Body of pancreas (tissue), 4 donors: ENCODE measurements at places on chromosomes 7 and 10. TPM values are rescaled to one million over a fixed set of nuclear protein-coding genes. Genes with fewer than 3 reads are reported as not detected.

- H3K27me3 ChIP-seq: no peaks in the 10 kb centered on the region
- H3K27ac ChIP-seq: no peak overlapping the region
- DNase-seq: no peak
- H3K4me3 ChIP-seq: no peak overlapping the region
Measured at GRCh38 chr7:2985866-2986265, 57.8 kb downstream of the CARD11 start.

- H3K36me3 ChIP-seq: no peaks in the 10 kb centered on the region
- no peak for DNase-seq
- H3K27ac ChIP-seq: no peak overlapping the region
- no peak overlapping the region for H3K4me3 ChIP-seq
- H3K4me1 ChIP-seq: no peaks in the 10 kb centered on the region
- no peaks in the 10 kb centered on the region for H3K27me3 ChIP-seq
Measured at GRCh38 chr7:46999866-47000265, 582.0 kb downstream of the TNS3 start.

PWWP2B gene
- total RNA-seq: 46.5 TPM

DNA sequence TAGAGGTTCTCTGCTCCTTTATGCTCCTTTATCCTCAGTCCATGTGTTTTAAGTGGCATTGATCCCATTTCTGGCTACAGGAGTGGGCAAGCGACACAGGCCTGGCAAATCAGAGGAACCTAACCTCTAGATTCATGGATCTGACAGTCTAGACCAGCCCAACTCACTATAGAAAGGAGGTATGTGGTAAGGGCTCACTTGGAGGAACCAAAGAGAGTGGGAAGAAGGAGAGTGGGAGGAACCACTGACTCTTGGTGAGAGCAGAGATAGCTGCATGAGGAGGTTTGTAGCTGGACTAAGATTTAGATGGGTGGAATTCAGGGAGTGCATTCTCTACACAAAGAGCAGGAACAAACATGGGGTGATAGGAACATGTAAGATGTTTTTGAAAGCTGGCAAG, 11.6 kb upstream of the FRAT1 start:
- no peak for DNase-seq
- H3K27me3 ChIP-seq: no peaks in the 10 kb centered on the region
- H3K4me1 ChIP-seq: no peaks in the 10 kb centered on the region
- H3K27ac ChIP-seq: no peak overlapping the region
- H3K36me3 ChIP-seq: no peaks in the 10 kb centered on the region

- peaks cover 8% of the 10 kb centered on the region for H3K4me1 ChIP-seq
- peak overlapping the region; percentile 64 for H3K27ac ChIP-seq
- DNase-seq: no peak
- H3K27me3 ChIP-seq: no peaks in the 10 kb centered on the region
Measured at GRCh38 chr10:112184379-112184778, 814 bp upstream of the GPAM start.

DNA sequence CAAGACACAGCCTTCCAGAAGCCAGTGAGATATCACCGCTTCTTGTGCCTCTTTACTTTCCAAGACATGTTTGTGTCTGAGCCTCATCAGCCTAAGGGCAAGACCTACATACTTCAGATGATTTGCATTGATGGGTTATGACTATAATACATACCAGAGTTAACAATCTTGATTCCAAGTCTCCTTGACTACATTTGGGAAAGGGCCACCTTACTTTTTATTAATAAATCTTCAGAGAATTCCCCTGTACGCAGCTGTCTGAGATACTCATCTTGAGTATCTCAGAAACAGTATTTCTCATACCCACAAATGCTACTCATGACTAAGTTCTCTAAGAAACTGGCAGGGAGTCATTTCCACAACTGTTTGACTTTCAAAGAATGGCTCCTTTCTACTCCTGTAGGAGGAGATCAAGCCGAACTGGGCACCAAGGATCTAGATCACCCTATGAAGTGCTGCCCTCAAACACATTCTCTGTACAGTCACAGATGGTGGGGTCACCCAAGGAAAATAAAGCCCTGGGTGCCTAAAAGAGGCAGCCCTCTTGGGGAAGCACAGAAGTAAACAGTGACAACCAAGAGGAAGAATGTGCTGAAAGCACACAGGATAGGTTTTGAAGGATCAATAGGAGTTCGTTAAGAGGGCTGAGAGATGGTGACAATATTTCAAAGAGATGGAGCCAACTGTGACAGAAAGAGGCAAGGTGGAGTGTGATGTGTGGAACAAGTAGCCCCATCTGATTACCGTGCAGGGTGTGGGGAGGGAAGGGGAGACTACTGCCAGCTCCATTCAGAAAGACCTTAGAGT, 138.9 kb downstream of the JAZF1 start:
- H3K27ac ChIP-seq: no peak overlapping the region
- peaks cover 13% of the 10 kb centered on the region for H3K4me1 ChIP-seq
- no peaks in the 10 kb centered on the region for H3K27me3 ChIP-seq
- no peak for DNase-seq
- no peaks in the 10 kb centered on the region for H3K36me3 ChIP-seq
- H3K4me3 ChIP-seq: no peak overlapping the region

MRLN gene
- not detected for total RNA-seq

- DNase-seq: peak; percentile 40
- no peaks in the 10 kb centered on the region for H3K36me3 ChIP-seq
- peaks cover 15% of the 10 kb centered on the region for H3K4me1 ChIP-seq
- H3K27ac ChIP-seq: peak overlapping the region; percentile 34
- peak overlapping the region; percentile 80 for H3K4me3 ChIP-seq
- no peaks in the 10 kb centered on the region for H3K27me3 ChIP-seq
Measured at GRCh38 chr7:117872561-117873309, 506 bp downstream of the CTTNBP2 start.

PIK3CG gene
- 0.66 TPM for total RNA-seq

DNA sequence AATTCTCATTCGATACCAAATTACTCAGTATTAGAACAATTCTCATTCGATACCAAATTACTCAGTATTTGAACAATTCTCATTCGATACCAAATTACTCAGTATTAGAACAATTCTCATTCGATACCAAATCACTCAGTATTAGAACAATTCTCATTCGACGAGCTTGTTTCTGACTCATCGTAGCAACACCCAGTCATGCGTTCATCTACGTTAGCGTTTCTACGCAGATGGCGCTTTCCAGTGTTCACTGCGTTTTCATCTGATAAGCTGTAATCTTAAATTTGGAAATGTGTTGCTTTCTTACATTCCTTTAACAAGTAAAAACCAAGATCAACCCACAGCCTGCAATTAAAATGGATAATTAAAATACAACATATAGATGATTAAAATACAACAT, 276.3 kb downstream of the ZMYND11 start:
- H3K27ac ChIP-seq: no peak overlapping the region
- DNase-seq: no peak
- H3K4me1 ChIP-seq: no peaks in the 10 kb centered on the region
- no peaks in the 10 kb centered on the region for H3K36me3 ChIP-seq
- no peak overlapping the region for H3K4me3 ChIP-seq
- no peaks in the 10 kb centered on the region for H3K27me3 ChIP-seq

DNA sequence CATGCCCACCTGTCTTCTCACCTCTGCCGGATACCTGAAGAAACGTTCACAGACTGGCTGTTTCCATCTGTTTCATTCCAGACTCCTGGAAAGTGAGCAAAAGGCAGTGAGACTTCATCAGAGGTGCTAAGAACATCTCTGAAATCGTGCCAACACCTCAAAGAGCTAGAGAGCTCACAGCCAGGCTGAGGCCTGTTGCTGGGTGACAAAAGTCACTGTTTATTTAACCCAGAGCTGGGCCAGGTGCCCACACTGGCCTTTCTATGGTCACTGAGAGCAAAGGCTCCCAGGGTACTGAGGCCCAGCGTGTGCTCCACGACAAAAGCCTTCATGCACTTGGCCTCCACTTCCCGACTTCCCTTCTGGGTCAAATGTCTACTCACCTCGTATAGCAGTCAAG, 3.7 kb upstream of the NANOS1 start:
- peak; percentile 73 for DNase-seq
- peak overlapping the region; percentile 83 for H3K27ac ChIP-seq
- H3K4me3 ChIP-seq: no peak overlapping the region
- no peaks in the 10 kb centered on the region for H3K27me3 ChIP-seq
- H3K4me1 ChIP-seq: peaks cover 40% of the 10 kb centered on the region
- H3K36me3 ChIP-seq: no peaks in the 10 kb centered on the region

DNA sequence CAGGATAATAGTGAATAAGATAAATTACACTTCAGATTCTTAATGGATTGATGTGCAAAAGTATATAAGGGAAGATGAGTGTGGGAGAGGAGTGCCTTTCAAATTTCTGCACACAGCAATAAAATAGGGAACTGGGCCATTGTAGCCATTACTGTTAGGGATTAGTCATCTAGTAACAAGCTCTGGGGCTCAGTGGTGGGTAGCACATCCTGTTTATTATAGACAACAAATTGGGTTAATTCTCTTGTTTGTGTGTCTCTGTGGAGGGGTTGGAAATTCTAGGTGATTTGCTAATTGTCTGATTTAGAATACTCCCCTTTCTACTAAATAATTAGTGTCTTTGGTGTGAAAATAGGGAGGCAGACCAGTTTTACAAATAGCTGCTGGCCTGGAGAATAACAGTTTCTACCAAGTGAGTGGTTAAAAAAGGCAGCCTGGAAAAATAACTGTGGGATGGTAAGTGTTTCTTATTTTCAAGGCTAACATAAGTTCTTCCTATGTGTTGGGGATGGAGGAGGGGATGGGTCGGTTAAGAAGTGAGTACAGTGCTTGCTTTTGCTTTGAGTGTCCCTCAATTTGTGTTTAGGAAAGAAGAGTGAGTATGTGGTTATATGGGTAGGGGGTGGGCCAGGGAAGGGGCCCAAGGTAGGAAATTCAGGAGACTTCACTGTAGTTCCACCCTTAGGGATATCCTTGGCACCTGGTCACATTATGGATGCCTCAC, 43.3 kb upstream of the TMEM248 start:
- no peak overlapping the region for H3K4me3 ChIP-seq
- H3K4me1 ChIP-seq: no peaks in the 10 kb centered on the region
- no peaks in the 10 kb centered on the region for H3K36me3 ChIP-seq

STAG3 gene
- not detected for total RNA-seq

- no peaks in the 10 kb centered on the region for H3K27me3 ChIP-seq
- no peak overlapping the region for H3K27ac ChIP-seq
- H3K4me3 ChIP-seq: no peak overlapping the region
- no peak for DNase-seq
Measured at GRCh38 chr7:44572771-44573170, 937 bp downstream of the DDX56 start.

UTF1 gene
- total RNA-seq: not detected

DNA sequence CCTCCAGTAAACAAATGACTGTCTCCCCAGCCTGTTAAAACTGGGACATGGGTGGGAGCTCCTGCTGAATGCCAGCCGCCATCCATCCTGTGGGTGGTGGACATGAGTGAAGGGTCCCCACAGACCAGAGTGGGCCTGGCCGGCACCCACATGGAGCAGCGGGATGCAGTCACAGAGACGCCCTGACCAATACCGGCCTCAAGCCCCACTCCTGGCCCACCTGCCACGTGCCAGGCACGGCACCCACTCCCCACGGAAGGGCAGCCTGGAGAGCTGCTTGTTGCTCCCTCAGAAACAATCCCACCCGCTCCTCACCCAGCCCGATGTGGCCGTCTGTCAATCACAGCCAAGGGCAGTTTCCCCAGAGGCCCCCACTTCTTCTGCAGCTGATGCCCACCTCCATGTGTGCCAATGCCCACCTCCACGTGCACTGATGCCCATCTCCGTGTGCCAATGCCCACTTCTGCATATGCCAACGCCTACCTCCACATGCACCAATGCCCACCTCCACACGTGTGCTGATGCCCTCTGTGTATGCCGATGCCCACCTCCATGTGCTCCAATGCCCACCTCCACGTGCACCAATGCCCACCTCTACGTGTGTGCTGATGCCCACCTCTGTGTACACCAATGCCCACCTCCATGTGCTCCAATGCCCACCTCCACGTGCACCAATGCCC, 42.8 kb upstream of the DNAAF5 start:
- H3K36me3 ChIP-seq: no peaks in the 10 kb centered on the region
- no peaks in the 10 kb centered on the region for H3K4me1 ChIP-seq
- no peaks in the 10 kb centered on the region for H3K27me3 ChIP-seq

- H3K4me1 ChIP-seq: no peaks in the 10 kb centered on the region
- no peak overlapping the region for H3K27ac ChIP-seq
- DNase-seq: no peak
- H3K4me3 ChIP-seq: no peak overlapping the region
Measured at GRCh38 chr7:81957517-81957916, 187.7 kb upstream of the HGF start.
